Coronary artery (tissue), 2 donors: ENCODE measurements at places on chromosomes 6 and 20.

DNA sequence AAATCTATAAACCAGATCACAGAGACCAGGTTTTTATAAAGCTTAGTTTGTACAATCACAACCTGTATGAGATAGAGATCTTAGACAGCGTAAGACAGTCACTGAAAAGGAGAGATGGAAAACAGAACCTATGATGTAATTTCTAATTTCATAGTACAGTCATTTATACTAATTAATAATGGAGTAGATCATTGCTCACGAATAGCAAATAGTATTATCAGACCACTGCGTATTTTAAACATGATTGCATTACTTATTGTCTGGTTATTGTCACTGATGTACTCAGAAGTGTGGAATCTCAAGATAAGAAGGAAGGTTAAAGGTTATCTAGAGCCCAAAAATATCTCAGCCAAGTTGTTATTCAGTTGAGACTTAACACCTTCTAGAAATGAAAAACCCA lies 115.6 kb downstream of the KHDC1L start:
- DNase-seq = no peak

DNA sequence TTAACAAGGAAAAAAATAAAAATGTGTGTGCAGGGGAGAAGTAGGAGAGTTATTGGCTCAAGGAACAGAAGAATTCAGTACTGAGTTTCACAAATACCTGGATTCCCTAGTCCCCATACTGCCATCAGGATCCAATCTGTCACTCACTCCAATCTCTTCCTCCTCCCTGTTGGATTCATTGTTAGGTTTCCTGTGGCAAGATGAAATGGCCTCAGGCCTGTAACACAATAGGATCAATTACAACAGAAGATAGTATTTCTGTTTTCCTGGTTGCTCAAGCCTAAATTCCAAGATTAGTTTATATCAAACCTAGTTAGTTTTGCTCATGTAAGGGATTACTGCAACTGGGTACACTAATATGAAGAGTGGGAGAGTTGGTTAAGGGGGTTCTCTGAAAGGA lies 24.4 kb downstream of the HCRTR2 start:
- DNase-seq = no peak

- DNase-seq = no peak
These were observed 98.7 kb downstream of the TSHZ2 start for GRCh38 chr20:53070706-53071392.

DNA sequence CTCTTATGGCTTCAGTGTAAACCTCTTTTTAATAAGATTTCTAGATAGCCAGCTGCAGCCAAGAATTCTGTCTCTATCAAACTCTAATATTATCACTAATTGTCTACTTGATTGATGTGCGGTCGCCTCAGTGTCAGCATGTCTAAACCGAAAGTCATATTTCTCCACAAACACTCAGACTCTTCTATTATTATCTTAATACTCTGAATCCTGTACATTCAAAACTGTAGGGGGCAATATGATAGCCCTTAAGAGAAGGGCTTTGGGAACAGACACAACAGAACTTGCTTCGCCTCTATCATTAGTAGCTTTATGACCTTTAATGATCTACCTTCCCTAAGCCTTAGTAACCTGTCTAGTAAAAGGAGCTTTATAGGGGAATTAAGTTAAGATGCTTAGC lies 379.7 kb upstream of the PTCHD4 start:
- no peak for DNase-seq

GRCh38 chr20:52975029-52975732 lies 3.0 kb downstream of the TSHZ2 start:
- DNase-seq = no peak

DNA sequence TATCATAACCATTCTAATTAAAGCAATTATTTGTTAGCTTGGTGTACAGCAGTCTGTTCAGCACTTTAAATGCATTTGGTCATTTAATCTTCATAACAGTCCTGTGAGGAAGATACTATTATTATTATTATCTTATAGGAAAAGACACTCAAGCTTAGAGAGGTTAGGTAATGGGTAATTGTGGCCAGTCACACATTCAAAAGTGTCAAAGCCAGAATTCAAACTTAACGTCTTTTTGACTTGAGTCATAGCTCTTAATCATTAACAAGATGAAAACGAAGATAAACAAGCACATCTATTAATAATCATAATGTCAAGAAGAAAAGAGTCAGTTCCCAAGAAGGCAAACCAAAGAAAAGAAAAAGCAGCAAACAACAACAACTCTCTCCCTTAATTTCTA lies 251.0 kb downstream of the SYNE1 start:
- DNase-seq = no peak

- no peak for DNase-seq
These were observed 65.1 kb upstream of the STX16 start for GRCh38 chr20:58585753-58586540.

- no peak for DNase-seq
These were observed 126.9 kb upstream of the FAM83B start for GRCh38 chr6:54719633-54720032.

- no peak for DNase-seq
These were observed 14.8 kb downstream of the AKAP12 start for GRCh38 chr6:151254451-151255081.

- no peak for DNase-seq
These were observed 20.3 kb downstream of the CITED2 start for GRCh38 chr6:139354189-139354588.

DNA sequence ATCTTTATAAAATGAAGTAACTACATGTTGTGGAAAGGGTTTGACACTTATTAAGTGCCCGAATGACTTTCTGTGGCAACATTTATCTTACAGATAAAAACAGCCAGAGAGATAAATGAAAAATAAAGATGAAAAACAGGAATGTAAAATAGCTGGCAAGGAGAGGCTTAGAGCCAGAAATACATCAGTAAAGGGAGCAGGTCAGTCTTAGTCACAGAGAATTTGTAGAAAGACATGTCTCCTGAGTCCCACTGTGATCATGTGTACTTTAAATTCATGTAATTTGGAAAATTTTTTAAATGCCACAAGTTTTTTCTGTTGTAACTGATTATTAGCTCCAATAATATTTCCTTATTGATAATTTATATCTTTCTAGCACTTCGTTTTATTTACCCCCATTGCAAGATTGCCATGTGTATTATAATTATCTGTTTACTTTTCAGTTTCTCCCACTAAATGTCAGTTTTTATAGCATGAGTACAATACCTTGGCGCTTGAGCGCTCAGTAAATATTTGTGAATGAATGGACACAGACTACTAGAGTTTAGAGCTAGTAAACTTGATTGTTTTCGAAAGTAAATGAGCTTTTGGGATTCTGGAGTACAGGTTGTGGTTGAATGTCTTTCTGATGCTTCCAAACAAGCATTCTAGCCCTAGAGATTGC lies 15.2 kb downstream of the TAB2 start:
- no peak for DNase-seq

- DNase-seq = no peak
These were observed 22.1 kb upstream of the POM121L2 start for GRCh38 chr6:27334141-27334540.

- DNase-seq = no peak
These were observed 34.5 kb upstream of the HLA-A start for GRCh38 chr6:29907637-29908340.

DNA sequence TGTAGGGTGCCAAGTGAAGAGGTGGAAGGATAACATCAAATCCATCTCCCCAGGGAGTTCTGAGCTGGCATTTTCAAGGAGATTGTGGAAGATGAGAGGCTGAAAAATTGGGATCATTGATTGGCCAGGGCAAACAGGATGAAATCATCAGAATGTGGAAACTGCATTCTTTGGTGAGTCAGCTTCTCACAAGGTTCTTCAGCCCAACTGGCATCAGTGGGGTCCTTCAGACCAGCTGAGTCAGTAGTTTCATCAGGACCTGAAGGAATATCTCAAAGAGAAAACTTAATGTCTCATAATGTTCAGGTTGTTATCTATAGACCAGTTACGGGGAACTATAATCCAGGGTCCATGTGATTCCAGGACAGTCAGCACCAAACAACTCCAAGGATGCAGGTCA lies 195.8 kb downstream of the HAO1 start:
- DNase-seq = no peak

- no peak for DNase-seq
These were observed 719 bp downstream of the SMPD2 start for GRCh38 chr6:109441069-109441816.

GRCh38 chr6:53264915-53265607 lies 83.7 kb downstream of the ELOVL5 start:
- DNase-seq = no peak

GRCh38 chr6:164216368-164216767 lies 801.9 kb downstream of the QKI start:
- DNase-seq = no peak

DNA sequence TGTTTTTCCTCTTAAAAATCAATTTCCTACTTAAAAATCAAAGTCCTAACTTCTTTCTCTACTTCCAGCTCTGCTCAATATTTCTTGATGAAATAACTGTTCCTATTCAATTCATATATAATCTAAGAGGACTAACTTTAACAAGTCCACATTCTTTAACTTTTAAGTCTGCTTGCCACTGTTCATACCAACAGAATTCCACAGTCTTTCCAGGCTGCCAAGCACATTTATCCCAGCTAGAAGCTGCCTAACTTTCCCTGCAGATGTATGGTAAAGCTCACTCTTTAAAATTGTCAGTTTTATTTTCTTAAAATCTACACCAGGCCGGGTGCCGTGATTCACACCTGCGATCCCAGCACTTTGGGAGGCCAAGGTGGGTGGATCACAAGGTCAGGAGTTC lies 11.5 kb downstream of the CALHM6 start:
- no peak for DNase-seq

- DNase-seq = no peak
These were observed 444.3 kb downstream of the BCKDHB start for GRCh38 chr6:80550748-80551147.

DNA sequence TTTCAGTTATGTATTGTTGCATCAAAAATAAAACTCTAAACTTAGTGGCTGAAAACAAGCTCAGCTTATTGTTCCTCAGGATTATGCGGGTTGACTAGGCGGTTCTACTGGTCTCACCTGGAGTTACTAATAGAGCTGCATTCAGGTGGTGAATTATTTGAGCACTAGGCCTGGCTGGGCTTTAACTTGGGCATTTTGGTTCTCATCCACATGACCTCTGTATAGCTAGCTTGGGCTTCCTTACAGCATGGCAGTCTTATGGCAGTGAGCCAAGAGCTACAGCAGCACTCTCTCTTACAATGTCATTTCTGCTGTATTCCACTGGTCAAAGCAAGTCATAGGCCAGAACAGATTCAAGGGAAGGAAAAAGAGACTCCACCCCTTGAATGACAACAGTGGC lies 1.6 kb downstream of the PGBD1 start:
- DNase-seq = no peak

GRCh38 chr20:44955270-44955669 lies 4.9 kb downstream of the TOMM34 start:
- DNase-seq = no peak

GRCh38 chr6:15763364-15763763 lies 100.5 kb upstream of the DTNBP1 start:
- no peak for DNase-seq

GRCh38 chr6:35737413-35738211 lies 780 bp downstream of the ARMC12 start:
- DNase-seq = no peak

DNA sequence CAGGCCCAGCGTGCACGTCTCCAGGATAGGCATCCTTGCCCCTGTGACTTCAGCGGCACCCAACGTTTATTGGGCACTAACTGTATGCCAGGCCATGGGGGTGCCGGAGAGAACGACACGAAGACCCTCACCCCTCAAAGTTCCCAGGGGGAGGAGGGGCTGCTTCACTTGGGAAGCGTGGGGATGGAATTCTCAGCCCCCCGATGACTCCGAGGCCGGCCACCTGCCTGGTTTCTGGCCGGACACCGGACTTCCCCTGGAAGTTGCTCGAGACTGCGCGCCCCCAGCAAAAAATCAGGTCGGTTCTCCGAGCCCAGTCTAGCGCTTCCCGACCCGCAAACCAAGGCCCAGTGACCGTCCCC lies 275 bp upstream of the MAVS start:
- no peak for DNase-seq

DNA sequence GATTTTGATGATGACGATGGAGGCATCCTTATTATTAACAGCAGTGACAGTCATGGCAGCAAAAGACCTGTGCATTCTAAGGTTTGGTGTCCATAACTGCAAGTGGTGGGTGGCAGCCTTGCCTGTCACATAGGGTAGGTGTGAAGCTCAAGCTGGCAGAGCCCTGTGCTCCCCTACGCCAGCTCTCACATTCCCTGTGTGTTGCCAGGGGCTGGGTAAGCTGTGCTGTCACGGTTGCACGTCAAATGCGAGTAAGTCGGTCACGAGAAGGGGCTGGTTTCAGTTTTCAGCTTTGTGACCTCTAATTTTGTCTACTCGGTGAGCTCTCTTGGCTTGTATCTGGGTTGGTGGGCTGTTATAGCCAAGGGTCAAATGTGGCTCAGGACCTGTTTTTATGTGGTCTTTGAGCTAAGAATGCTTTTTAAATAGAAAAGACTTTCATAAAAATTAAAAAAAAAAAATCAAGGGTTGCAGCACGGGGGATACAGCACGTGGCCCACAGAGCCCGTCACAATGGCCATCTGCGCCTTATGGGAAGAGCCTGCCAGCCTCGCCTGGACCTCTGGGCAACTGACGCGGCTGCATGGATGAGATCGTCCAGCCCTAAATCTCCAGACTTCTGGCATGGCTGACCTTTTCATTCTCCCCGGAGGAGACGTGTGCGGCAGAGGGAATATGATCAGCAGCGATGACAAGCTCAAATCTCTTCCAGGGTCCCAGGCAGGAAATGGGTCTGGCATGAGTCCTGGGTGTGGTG lies 148.5 kb downstream of the PHACTR3 start:
- DNase-seq = no peak

- DNase-seq = peak; percentile 67
These were observed 12.5 kb downstream of the NELFCD start for GRCh38 chr20:58993332-58994248.

DNA sequence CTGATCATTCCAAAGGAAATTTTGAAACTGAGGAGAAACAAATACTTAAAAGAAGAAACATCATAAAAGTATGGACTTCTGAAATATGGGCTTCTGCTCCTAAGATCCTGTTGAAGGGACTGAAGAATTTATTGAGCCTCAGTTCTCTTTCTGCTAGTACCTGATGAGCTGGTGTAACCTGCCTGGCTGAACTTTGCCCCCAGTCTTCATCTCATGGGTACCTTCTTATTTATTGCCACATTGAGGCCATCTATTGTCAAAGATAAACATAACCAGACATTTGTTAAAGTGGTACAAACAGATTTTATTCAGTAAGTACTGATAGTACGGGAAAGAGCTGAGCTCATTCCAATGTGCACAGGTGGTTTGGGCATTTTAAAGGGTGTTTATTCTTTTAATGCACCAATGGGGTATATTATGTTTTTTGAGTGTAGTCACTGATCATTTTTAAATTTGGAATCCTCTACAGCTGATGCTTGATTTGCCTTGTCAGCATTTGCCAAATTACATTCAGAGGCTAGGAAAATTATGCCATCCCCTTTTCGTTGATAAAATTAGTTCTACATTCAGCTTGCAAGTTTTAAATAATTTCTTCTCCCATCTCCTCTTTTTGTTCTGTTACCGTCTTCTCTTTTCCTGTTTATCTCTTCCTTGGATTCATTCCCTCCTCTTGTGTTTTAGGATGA lies 118.2 kb downstream of the PRIM2 start:
- DNase-seq = no peak

GRCh38 chr6:140794544-140794943 lies 1338.2 kb upstream of the GJE1 start:
- DNase-seq = no peak
